ENCODE measurements at places on chromosomes 3 and 15.

DNA sequence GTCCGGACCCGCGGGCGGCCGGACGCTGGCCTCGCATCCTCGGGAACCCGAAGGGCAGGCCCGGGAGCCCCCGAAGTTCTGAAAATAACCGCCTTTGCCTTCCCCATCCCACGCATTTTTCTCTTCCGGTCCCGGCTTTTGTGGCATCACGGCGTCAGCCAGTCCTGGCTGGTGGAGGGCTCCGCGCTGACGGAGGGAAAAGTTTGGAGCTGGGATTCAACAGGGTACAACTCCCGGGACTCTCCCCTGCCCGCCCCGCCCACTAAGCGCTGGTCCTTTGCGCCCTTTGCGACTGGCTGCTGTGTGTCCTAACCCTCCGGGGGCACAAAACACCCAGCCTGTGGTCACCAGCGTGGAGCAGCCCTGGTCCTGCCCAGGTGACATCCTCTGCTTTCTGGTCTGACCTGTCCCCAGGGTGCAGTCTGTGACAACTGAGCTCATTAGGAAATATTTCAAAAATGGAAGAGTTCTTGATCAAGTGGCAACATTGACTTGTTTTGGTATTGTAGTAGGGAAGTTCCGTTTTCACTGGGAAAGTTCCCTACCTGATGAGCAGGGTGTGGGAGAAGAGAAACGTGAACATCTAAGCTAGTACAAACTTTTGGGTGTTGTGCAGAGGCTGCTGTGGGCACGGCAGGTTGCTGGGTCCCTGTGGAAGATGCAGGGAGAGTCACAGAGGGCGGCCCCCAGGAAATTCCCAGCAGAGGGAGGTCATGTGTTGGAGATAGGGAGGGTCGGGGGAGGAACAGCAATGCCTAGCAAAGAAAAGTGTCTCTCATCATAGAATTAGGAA is 775 bp downstream of the ARNT2 start:
- no peak for DNase-seq

- peak; percentile 4 for DNase-seq
Observed at GRCh38 chr3:180036671-180037455, at the start of gene PEX5L. PEX5L (minus strand) TSS chr3:180036937; CDS start chr3:180036599, 338 bp downstream.

DNA sequence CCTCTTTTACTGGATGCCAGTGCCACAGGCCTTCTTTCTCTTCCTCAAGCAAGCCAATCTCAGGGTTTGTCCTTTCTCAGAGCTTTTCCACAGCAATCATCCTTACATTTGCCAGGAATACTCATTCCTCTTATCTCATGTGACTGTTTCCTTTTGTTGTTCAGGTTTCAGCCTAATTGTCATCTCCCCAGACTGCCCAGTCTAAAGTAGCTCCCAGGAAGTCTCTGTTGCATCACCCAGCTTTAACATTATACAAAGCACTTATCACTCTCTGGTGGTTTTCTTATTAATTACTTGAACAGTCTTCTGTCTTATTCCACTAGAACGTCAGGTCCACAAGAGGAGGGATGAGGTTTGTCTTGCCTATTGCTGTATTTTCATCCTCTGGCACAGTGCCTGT is 65.8 kb downstream of the CADPS start:
- DNase-seq: no peak

- DNase-seq: peak; percentile 12
Observed at GRCh38 chr3:157201648-157202278, 41.8 kb upstream of the CCNL1 start.

- no peak for DNase-seq
Observed at GRCh38 chr3:3366386-3366785, 186.9 kb upstream of the CRBN start.

DNA sequence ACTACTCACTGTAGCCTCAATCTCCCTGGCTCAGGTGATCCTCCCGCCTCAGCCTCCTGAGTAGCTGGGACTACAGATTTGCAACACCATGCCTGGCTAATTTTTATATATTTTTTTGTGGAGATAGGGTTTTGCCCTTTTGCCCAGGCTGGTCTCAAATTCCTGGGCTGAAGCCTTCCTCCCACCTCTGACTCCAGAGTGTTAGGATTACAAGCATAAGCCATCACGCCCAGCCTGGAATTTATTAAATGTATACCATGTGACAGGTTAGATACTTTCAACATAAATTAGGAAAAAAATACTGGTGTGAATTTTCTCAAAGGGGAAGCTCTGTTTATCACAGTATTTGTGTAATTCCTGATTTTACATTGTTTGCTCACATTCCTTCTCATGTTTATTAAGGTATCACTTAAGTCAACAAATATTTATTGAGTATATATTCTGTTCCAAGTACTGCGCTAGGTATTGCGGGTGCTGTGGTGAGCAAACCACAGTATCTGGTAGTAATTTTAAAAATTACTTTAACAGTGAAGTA is 24.8 kb downstream of the PPP4R2 start:
- DNase-seq: no peak

DNA sequence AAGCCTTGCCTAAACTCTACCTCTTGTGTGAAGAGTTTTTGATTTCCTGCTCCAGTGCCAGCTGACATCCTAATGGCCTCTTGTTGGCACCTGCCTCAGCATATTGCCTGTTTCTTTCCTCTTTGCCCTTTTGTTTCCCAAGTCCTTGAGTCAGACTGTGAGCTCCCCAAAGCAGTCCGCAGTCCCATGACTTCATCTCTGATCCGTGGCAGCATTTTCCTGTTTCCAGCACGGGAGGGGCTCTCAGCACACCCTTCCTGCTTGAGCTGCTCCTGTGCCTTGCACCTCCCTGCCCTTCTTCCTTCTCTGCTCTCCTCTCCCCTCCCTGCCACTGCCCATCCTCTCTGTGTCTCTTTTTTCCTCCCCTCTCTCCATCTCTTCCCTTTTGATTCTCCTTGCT is 179.6 kb downstream of the EPHB1 start:
- no peak for DNase-seq

GRCh38 chr3:14522768-14523167 is 17.4 kb downstream of the GRIP2 start:
- no peak for DNase-seq

DNA sequence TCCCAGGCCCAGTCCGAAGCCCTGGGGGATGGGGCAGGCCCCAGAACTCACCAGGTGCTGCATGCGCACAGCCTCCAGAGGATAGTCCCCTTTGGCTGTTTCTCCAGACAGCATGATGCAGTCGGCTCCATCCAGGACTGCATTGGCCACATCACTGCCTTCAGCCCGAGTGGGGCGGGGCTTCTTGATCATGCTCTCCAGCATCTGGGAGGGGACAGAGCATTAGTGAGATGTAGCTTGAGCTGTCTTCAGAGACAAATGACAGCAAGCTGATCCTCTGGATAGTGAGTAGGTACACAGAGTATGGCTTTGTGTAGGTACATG is 9.1 kb upstream of the GRAMD2A start:
- no peak for DNase-seq

Data from GDM1 (cell line).